ENCODE measurements at places on chromosomes 5 and 9.

DNA sequence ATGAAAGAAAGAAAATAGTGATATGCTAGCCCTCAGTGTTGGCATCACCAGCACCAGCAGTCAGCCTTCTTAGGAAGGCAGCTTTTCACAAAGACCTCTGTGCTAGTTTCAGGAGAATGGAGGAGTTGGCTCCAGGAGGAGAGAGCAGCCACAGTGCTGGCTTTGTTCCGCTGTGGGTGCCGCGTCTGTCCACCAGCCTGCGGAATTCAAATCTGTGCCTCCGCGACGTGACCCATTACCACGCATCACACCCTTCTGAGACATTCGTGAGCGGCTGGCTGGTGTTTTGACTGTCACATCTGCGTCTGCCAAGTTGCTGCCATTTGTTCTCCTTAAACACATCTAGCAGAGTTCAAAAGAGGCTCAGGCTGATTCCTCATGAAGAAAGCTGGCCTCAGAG lies 34.4 kb downstream of the SNX18 start:
- no peak for DNase-seq

DNA sequence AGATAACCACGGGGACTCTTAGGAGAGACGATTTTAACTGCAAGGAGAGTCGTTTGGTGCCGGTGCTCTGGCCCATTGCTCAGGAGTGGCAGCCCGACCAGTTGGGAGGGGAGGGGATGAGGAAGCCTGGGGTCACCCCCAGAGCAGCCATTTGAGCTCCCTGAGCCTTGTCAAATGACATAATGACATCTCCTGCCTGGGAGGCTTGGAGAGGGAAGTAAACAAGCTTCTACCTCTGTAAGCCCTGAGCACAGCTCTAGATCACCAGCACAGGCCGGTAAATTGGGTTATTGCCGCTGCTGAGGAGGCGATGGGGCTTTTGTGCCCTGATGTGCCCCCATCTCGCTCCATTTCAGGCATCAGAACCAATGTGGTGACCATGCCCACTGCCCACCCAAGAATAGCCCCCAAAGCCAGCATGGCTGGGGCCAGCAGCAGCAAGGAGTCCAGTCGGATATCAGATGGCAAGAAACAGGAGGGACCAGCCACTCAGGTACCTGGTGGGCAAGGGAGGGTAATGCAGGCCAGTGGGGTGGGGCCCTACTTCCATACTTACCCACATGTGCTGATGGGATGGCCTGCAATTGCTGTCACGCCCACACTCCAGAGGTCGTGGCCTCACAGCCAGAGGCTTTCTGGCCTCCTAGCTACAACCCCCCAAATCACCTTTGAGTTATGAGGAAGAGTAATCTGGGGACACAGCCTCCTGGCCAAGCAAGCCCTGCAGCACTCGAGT lies 23.0 kb downstream of the CD74 start:
- no peak for DNase-seq

DNA sequence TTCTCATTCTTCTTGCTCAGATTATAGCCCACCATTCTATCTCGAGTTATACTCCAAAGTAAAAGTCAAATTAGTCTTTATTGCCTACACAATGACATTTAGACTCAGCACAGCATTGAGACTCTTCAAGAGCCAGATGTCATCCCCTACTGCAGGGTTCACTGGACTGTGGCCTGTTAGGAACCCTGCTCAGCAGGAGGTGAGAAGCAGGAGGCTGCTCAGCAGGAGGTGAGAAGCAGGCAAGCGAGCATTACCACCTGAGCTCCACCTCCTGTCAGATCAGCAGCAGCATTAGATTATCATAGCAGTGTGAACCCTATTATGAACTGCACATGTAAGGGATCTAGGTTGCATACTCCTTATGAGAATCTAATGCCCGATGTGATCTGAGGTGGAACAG lies 12.7 kb upstream of the LIFR start:
- DNase-seq = no peak

- DNase-seq = no peak
Observed at GRCh38 chr5:177606071-177607051, 6.4 kb downstream of the B4GALT7 start.

DNA sequence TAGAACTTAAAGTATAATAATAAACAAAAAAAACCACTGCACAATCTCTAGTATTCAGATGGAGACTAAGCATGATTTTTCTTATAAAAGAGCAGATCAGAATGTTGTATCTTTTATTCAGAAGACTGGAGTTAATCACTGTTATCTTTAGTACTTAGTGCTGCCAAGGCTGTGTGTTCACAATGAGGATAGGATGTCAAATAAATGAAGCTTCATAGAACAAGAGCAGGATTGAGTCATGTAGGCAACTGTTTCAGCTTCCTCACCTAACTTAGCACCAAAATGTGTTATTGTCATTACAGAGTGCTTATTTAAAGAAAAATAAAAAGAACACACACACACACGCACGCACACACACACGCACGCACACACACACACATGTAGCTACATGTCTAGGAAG lies 58.1 kb upstream of the CDKN2B start:
- no peak for DNase-seq

GRCh38 chr9:87189006-87189405 lies 241.7 kb upstream of the GAS1 start:
- no peak for DNase-seq

- DNase-seq = no peak
Observed at GRCh38 chr5:179380211-179381035, 35.2 kb upstream of the ADAMTS2 start.

GRCh38 chr5:173963182-173963838 lies 25.7 kb upstream of the C5orf47 start:
- DNase-seq = no peak

- no peak for DNase-seq
Observed at GRCh38 chr9:111467778-111468367, 16.3 kb downstream of the ECPAS start.

GRCh38 chr5:169350759-169351240 lies 49.9 kb upstream of the SLIT3 start:
- DNase-seq = no peak

- DNase-seq = peak; percentile 96
Observed at GRCh38 chr9:136686794-136687711, at the start of gene AGPAT2. Gene AGPAT2 (minus strand): TSS chr9:136687457. CDS start chr9:136687357, 100 bp downstream.

GRCh38 chr9:132578367-132578932 lies 4.0 kb upstream of the BARHL1 start:
- no peak for DNase-seq

DNA sequence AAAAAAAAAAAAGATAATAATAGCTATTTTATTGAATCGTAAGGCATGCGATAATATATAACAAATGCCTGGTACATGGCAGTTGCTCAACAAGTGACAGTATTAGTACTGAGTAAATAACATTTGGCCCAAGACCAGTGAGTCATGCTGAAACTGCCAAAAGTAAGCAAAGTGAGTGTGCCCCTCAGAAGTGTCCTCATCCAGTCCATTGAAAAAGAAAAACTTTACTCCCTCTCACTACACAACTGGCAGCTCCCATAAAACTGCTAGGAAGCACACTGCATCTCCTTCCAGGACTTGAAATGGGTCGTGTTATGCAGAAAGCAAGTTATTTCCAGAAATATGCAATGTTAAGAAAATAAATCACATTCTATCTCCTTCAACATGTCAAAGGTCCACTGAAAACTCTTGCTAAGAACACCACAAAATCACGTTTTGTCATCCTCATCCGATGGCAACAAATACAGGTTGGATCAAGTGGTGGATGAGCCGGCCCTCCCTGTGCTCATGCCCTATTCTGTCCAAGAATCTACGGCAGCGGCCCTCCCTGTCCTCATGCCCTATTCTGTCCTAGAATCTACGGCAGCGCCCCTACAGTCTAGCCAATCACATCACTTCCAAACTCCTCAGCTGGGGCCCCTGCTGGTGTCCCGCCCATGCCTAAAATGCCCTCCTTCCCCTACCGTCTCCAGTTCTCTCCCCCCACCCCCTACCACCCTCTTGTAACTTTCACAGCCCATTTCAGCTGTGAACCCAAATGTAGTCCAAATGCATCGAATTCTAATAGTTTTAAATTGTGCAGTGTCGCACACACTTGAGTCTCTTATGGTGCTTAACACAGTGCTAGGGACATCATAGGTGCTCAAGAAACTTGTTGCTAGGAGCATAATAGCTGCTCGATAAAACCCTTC lies 12.5 kb downstream of the PTCH1 start:
- DNase-seq = peak; percentile 48

- no peak for DNase-seq
Observed at GRCh38 chr5:79929095-79929494, 62.0 kb downstream of the MTX3 start.

GRCh38 chr9:72551306-72551705 lies 29.9 kb downstream of the TMC1 start:
- DNase-seq = no peak

DNA sequence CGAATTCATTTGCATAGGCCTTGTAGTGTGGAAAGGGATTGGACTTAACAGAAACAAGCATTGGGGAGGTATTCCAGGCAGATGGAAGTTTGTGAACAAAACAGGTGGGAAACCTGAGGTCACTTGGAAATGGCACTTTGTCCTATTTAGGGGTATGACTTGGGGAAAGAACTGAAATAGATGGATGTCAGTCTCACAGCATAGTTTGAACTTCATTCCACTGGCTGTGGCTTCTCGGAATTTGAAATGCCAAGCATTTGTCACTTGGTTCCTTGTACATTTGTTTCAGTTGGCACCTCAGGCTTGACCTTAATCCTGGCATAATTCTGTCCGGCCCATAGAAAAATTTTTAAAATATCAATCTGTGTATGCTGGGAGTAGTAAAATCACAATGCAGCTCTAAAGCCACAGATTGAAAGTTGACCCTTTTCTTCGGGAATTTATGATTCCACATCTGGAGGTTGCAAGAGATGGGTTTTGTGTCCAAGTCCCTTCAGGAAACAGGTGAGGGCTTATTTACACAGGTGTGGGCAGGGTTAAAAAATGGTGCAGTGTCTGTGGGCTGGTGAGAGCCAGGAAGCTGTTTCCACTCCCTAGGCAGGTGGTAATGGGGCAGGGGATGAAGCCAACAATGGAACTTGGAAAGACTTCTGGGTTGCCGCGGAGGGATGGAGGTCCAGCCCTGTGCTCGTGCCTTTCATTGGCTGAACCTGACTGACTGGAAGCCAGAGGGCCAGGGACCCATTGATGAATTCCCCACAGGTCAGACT lies 39.2 kb upstream of the PDE8B start:
- no peak for DNase-seq

- DNase-seq = peak; percentile 56
Observed at GRCh38 chr5:181187500-181188213, 17.3 kb downstream of the TRIM7 start.

DNA sequence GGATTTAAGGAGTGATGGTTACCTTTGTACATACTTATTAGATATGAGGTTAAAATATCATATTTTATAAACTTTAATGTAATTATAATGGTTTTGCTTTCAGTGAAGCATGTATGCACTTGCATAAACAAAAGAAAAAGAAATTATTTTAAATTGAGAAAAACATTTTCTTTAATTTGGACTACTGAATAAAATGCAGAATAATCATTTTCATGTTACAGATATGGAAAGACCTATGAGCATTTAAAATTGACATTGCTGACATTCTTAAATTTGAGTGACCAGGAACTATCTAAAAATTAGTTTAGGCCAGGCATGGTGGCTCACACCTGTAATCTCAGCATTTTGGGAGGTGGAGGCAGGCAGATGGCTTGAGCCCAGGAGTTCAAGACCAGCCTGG lies 49.2 kb downstream of the LIX1 start:
- DNase-seq = no peak

- no peak for DNase-seq
Observed at GRCh38 chr5:38736089-38736488, 109.7 kb upstream of the OSMR start.

Data from upper lobe of left lung (tissue), 6 donors.